EL (cell line): ENCODE measurements at places on chromosomes 6 and 20.

- no peak for DNase-seq
Observed at GRCh38 chr6:83354747-83355146, 76.1 kb downstream of the ME1 start.

DNA sequence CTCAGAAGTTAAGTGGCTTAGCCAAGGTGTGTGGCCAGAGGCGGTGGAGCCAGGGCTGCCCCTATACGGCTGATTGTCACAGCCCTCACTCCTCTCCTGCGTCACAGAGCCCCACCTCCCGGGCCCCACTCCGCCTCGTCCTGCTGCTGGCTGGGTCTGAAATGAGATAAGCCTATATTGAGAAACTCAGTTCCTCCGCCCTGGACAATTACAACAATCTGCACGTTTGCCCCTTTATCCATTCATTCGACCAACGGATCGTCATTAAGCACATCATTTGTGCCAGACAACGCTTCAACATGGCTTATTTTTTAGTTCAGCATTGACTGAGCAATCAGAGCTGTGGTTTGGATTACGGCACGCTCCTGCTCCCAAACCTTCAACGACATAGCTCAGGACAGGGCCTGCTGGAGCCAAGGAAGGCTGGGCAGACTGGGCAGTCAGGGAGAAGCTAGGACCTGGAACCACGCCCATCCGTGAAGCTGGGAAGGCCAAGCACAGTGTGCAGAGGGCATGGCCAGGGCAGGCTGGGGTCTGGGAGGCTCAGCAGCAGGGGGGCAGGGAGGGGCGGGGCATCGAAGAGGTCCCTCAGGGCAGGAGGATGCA, 16.6 kb upstream of the EZR start:
- no peak for DNase-seq

DNA sequence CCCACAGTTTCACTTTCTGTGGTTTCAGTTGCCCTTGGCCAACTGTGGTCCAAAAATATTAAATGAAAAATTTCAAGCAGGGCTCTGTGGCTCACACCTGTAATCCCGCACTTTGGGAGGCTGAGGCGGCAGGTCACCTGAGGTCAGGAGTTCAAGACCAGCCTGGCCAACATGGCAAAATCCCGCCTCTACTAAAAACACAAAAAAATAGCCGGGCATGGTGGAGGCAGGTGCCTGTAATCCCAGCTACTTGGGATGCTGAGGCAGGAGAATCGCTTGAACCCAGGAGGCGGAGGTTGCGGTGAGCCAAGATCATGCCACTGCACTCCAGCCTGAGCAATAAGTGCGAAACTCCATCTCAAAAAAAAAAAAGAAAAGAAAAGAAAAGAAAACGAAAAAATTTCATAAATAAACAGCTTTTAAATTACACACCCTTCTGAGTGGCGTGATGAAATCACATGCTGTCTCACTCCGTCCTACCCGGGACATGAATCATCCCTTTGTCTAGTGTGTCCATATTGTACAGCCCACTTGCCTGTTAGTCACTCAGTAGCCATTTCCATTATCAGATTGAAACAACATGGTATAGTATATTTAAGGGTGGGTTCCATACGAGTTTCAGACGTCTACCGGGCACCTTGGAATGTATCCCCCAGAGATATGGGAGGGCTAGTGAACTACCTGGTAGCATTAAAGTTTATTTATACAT, 11.7 kb downstream of the PTPRK start:
- peak; percentile 92 for DNase-seq

DNA sequence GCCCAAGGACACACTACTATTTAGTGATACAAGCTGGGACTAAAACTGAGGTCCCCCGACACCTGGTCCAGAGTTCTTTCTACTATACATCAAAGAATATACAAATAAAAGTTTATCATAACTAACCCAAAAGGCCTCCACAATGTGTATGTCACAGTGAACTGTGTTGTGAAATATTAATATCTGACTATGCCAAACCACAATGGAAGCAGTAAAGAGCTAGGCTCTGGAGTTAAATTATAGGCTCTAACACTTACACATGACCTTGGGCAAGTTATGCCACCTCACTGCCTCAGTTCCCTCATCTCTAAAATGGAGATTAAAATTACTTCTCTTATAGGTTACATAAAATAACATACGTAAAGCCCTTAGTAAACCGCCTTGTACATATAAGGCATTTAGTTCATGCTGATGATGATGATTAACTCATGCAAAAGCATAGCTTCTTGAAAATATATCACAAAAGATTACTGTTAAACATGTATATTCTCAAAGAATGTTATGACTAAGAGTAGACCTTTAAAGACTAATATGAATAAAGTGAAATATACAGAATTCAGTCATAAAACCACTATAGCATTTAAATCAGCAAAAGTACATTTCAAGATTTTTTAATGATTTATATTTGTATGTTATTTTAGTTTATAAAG, 5.7 kb downstream of the SUPT3H start:
- no peak for DNase-seq

- DNase-seq: no peak
Observed at GRCh38 chr6:28205879-28206278, 19.2 kb upstream of the ZSCAN9 start.

DNA sequence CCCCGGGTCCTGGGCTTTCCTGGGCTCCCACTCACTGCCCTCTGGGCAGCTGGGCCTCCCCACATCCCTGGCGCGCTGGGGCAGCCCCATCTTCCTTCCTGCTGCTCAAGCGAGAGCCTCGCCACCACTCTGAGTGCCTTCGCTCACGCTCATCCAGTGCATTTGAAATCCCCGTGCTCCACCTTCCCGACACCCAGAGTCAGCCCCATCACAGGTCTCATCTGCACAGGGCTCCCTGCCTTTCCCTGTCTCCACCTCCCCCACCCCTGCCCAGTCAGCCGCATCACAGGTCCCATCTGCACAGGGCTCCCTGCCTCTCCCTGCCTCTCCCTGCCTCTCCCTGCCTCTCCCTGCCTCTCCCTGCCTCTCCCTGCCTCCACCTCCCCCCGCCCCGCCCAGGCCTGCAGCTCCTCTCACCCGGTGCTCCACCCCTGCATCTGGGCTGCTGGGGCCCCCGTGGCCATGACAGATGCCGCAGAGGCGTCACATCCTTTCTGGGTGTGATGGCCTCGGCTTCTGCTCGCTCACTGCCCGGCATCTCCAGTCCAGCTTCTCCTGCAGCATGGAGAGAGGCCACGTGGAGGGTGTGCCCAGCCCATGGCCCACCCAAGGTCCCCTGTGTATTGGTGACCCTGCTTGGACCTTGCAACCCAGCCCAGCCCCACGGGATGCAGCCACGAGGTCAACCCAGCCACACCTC, 9.0 kb upstream of the BHLHE23 start:
- no peak for DNase-seq

DNA sequence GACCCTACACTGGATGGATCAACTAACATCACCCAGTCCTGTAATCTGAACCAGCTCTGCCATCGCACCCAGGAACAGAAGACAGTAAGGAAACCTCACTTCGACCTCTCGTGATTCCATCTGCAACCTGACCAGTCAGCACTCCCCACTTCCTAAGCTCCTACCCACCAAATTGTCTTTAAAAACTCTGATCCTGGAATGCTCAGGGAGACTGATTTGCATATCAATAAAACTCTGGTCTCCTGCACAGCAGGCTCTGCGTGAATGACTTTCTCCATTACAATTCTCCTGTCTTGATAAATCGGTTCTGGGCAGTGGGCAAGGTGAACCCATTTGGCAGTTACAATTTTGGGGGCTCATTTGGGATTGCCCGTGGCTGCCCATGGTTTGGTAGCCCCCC, 18.3 kb upstream of the AGPAT4 start:
- no peak for DNase-seq

DNA sequence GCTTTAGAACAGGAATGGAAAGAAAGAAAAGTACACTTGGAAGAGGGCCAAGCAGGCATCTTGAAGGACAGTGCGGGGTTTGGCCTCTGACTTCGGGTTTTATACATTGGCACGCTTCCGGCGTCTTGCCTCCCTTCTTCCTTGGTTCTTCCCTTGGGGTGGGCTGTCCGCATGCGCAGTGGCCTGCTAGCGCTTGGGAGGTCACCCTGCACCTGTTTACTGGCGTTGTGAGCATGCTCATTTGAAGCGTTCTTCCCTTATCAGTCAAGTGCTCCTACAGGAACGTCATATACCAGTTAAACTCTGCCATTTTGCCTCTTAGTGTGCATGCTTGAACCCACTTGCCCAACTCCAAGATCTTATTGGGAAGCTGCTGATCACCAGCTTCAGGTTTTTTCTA, 230.0 kb downstream of the TTLL2 start:
- no peak for DNase-seq

DNA sequence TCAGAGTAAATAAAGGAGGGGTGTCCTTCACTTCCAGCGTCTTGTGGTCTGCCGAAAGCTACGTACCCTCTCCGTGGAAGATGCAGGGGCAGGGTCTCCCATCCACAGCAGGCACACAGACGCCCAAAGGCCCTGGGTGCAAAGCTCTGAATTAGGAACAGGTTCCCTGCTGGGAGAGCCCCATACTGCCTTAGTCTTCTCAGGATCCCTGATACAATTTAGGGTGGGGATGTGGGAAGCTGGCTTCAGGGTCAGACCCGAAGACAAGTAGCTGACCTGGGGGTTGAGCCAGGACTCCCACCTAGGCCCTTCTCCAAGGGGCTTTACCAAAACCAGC, 74.1 kb downstream of the TTLL2 start:
- no peak for DNase-seq

- no peak for DNase-seq
Observed at GRCh38 chr6:78300885-78301284, 566.5 kb upstream of the IRAK1BP1 start.

- no peak for DNase-seq
Observed at GRCh38 chr6:134830194-134830593, 119.7 kb downstream of the ALDH8A1 start.

- no peak for DNase-seq
Observed at GRCh38 chr20:46190478-46191167, 72.5 kb downstream of the CD40 start.
